ENCODE measurements at places on chromosomes 12 and 14.

- DNase-seq, result no peak
Observed at GRCh38 chr12:97642911-97643310, 180.3 kb downstream of the RMST start.

- DNase-seq, result no peak
Observed at GRCh38 chr12:63083046-63083445, 68.0 kb downstream of the AVPR1A start.

- no peak for DNase-seq
Observed at GRCh38 chr12:56873382-56873781, 60.8 kb downstream of the SDR9C7 start.

DNA sequence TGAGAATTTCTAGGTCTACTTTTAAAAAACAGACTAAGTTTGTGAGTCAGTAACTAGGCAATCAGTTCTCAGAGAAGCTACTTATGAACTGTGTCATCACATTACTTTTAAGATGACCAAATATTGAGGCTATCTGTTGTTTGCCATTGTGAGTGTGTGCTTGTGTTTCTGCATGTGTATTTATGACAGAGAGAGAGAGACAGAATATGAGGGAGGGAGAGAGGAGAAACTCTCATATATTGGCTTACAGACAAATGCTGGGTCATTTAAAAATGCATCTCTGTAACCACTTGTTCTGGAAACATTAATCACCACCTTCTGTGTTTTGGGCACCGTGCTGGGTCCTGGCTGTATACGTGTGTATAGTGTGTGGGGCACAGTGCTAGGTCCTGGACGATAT, 161.5 kb upstream of the FRMD6 start:
- no peak for DNase-seq

- DNase-seq, result no peak
Observed at GRCh38 chr12:89084751-89085150, 267.6 kb downstream of the DUSP6 start.

- no peak for DNase-seq
Observed at GRCh38 chr14:22482085-22482694, 106.8 kb downstream of the DAD1 start.

- DNase-seq, result no peak
Observed at GRCh38 chr12:59429766-59430165, 166.1 kb upstream of the SLC16A7 start.

- DNase-seq, result no peak
Observed at GRCh38 chr12:128660532-128661225, 163.1 kb downstream of the SLC15A4 start.

DNA sequence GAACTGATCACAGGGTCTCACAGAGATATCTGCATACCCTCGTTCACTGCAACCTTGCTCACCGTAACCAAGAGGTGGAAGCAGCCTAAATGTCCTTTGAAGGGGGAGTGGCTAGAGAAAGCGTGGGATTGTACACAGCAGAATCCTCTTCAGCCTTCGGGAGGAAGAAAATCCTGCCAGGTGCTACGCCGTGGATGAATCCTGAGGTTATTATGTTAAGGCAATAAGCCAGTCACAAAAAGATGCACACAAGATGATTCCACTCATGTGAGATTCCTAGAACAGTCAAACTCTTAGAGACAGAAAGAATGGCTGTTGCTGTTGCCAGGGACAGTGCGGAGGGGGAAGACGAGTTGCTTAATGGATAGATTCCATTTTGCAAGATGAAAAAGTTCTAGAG, 39.6 kb upstream of the SFSWAP start:
- DNase-seq, result no peak

DNA sequence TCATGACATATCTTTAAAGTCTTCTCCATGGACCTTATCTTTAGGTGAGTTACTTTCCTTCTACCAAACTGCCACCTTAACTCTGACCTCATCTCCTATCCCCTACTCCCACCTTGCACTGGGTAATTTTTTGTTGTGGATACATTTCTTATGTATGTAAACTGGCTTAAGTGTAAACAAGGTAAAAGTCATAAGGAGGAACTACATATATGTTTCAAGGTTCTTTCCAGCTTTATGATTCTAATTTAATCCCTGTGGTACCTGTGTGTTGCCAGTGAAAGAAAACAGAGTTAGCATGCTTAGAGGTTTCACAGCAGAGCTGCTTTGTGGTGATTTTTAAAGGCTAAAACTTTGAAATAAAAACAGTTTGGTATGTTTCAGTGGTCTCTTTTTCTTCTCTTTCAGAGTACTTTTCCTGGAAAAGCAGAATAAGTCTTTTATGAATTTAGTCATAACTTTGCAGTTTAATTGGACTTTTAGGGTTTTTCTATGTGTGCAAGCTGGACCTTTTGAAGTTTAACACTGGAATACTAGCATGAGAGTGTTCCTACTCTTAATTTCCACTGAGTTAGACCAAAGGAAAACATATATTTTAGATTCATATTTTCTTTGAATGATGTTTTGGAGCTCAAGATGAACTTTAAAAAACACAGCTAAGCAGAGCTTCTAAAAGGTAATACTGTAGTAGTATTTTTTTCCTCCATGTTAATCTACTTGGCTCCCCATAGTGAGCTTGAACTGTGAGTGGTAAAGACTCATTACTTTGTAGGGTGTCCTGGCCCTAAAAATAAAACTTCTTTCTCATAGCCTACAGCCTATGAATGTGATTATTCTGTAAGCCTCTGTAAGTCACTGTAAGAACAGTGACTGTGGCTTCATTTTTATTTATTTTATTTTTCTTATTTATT, 105.4 kb downstream of the FUT8 start:
- DNase-seq, result no peak

GRCh38 chr12:3376779-3377455, 114.1 kb upstream of the PRMT8 start:
- no peak for DNase-seq

- DNase-seq, result no peak
Observed at GRCh38 chr14:31977001-31977556, 100.0 kb upstream of the ARHGAP5 start.

- DNase-seq, result no peak
Observed at GRCh38 chr12:88167384-88167783, 25.3 kb downstream of the TMTC3 start.

DNA sequence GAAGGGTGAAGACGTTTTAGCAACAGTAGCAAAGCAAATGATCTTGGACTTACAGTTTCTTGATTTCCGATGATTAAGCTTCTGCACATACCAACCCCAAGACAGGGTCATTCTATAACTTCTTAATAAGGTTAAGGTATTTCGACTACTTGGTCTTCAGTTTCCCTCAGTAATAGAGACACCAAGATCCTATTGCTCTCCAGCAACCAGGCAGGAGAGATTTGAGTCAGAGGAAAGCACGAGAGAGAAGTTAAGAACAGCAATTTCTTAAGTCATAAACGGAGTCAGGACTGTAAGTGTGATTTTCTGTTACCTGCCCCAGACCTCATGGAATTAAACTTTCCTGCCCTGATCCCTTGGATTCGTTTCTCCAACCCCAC, 215.6 kb downstream of the TTC8 start:
- DNase-seq, result no peak

DNA sequence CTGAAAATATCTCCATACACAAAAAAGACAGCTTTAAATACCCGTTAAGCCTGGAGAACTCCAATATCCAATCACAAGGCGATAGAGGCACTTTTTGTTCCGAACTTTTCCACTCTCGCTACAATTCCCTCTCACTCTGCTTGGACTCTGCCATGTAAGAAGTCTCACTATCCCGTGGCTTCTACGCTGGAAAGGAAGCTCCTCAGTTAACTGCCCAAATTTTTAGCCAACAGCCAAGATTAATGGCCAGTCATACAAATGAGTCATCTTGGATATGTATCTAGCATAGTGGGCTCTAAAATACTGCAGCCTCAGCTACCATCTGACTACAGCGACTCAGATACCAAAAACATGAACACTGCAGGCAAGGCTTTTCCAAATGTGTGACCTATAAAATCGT, 45.5 kb upstream of the RERGL start:
- DNase-seq, result no peak

DNA sequence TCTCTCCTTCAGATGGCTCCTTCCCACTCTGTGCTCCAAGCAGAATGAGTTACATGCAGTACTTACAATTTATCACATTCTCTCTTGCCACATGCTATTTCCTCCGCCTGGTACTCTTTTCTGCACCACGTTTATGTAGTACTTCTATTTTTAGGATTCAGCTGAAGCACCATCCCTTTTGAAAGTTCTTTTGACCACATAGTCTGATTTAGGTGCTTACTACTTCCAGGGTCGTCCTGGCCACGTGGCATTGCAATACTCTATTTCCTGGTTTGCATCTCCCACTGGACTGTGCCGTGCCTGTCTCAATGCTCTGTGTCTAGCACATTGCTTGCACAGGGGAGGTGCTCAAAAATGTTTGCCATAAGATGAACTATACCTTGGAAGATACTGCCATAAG, 16.3 kb upstream of the TBC1D30 start:
- DNase-seq, result no peak

DNA sequence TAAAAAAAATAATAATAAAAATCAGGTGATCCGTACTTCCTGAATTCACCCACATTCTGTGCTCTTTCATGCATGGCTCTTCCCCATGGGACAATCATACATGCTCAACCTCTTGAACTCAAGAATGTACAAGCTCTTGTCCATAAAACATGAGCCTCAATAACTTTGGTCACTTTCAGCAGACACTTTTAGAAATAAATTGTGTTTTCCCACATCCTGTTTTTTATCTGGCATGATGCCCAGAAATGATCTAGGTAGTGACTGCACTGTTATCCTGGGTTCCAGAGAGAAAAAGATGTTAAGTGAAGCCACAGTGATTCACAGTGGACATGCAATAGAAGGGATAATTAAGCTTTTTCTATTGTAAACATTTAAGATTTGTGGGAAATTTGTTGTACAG, 537.6 kb upstream of the TMEM132C start:
- no peak for DNase-seq

- no peak for DNase-seq
Observed at GRCh38 chr12:75959506-75959905, 72.1 kb downstream of the PHLDA1 start.

DNA sequence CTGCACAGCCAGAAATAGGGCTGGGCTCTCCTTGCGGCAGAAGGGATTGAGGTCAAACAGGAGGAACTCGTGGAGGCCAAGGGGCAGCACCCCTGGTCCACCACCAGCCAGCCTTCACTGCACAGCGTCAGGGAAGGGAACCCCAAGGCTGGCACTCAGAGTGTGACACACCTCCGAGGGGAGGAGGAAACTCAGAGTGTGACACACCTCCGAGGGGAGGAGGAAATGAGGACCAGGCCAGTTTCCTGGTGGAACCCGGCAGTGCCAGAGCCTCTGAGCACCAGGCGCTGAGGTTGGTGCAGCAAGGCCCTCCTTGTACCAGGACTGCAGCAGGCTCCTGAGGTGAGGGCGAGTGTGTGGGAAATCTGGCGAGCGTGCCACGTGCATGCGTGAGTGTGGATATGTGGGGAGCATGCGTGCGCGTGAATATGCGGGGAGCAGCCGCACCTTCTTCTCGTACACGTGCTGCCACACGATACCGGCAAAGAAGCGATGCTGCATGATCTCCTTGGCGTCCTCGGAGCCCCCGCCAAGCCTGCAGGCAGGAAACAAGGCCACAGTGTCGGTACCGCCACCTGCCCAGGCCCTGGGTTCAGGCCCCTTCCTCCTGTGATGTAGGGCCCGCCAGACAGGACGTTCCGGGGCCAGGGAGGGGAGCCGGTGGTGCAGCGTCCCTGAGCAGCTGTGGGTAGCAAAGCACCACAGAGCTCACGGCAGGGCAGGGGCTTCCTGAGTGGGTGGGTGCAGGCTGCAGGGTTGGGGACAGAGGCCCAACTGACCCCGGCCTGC, 19.2 kb downstream of the SIVA1 start:
- DNase-seq, result no peak

- no peak for DNase-seq
Observed at GRCh38 chr14:34029921-34030334, 79.1 kb upstream of the EGLN3 start.

DNA sequence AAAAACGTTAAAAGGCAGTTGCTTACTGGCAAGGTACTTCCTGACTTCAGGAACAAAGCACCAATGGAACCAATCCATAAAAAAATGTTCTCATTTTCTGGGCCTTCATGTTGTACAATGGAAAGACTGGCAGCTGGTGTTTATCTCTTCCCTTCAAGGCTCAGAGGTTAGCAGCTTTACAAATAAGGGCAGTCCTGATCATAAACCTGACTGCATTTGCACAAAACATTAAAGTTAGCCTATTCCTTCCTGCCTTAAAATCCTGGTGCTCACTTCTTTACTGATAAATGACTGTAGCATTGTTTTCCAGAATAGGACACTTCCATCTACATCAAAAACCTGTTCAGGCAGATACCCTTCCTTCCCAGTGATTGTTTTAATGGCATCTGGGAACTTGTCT, 19.2 kb downstream of the IL26 start:
- no peak for DNase-seq

- DNase-seq, result no peak
Observed at GRCh38 chr12:26939953-26940352, 1.7 kb downstream of the FGFR1OP2 start.

DNA sequence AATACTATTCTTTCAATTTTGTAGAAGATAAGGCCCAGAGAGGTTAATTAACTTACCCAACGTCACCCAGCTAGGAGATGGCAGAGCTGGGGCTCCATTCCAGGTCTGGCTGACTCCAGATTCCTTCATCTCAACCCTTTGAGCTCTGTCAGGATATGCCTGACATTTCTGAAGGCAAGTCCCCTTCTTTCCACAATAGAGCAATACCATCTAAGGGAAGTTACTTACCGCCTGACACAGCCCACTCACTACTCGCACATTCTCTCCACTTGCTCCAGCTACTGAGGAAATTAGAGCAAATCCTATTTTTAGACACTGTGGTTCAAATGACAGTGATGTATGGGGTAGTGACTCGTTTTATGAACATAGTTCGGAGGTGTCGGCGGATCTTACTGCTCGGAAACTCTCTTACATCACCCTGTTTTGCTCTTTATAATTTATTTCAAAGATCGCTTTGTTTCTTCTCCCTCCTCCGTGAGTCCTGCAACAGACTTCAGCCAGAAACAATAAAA, 2.0 kb upstream of the WSCD2 start:
- no peak for DNase-seq

GRCh38 chr12:7512553-7512952, 9.0 kb upstream of the CD163 start:
- DNase-seq, result no peak
